Testis (tissue), 5 donors: ENCODE measurements at places on chromosomes 1 and 21.

DNA sequence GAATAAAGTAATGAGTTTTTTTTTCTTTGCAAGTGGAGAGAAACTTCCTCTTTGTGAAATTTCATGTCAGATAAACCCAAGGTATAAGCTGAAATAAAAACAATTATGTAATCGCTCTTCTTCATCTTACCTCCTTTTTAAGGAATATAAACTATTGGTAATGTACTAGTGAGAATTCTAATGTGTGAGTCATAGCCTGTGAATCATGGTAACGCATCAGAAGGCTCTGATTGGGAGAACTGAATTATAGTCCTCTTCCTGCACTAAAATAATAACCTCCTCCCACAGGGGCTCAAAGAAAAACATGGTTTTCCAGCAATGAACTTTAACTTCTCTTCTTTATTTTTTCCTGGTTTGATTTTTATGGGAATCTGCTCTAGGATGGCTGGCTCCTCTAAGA is 57.1 kb upstream of the COX20 start:
- no peak for DNase-seq
- no peak overlapping the region for H3K27ac ChIP-seq
- no peaks in the 10 kb centered on the region for H3K27me3 ChIP-seq

DNA sequence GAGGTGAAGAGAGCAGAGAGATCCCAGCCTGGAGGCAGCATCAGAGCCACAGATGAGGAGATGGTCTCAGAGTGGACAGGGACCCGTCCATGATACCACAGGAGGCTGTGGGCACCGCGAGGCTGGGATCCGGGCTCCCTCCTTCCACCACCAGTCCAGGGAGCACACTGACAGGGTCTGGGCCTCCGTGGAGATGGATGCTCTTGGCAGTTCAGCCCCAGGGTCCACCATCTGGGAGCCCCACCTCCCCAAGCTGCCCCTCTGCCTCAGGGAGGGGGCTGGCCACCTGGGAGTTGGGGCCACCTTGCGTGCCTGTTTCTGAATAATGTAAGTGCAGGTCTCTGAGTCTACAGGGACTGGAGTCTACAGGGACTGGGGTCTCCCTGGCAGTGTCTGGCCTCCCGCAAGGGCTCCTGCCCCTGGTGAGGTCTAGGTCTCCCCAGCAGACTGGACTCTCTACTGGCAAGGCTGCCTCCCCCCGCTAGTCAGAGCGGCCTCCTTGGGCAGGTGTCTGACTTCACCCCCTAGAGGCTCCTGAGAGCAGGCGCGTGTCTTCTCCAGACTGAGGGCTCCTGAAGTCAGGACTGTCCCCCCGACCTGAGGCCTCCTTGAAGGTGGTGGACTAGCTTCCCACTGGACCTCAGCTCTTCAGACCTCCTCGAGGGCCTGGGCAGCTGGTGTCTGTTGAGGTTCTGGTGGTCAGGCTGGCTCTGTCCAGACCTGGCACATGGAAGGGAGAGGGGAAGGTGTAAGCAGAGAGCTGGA is 218.5 kb downstream of the PTPRU start:
- no peak for DNase-seq
- H3K36me3 ChIP-seq = no peaks in the 10 kb centered on the region
- H3K4me1 ChIP-seq = no peaks in the 10 kb centered on the region
- H3K27me3 ChIP-seq = no peaks in the 10 kb centered on the region
- no peak overlapping the region for H3K4me3 ChIP-seq
- no peak overlapping the region for H3K27ac ChIP-seq

GRCh38 chr1:116538544-116538943 is 32.3 kb downstream of the CD58 start:
- H3K4me3 ChIP-seq = no peak overlapping the region
- H3K27me3 ChIP-seq = no peaks in the 10 kb centered on the region
- no peak overlapping the region for H3K27ac ChIP-seq
- no peaks in the 10 kb centered on the region for H3K4me1 ChIP-seq

DNA sequence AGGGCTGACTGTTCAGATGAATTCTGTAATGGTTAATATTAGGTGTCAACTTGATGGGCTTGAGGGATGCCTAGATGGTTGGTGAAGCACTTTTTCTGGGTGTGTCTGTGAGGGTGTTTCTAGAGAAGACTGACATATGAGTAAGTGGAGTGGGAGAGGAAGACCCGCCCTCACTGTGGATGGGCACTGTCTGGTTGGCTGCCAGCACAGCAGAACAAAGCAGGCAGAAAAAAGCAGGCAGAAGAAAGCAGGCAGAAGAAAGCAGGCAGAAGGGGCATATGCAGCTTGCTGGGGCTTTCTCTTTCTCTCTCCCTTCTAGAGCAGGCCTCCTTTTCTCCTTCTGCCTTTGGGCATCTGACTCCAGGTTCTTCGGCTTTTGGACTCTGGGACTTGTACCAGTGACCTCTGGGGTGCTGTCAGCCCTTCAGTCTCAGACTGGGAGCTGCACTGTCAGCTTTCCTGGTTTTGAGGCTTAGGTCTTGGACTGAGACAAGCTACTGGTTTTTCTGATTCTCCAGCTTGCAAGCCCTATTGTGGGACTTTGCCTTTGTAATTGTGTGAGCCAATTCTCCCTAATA is 42.9 kb upstream of the CD2 start:
- DNase-seq = no peak
- no peaks in the 10 kb centered on the region for H3K27me3 ChIP-seq
- H3K4me1 ChIP-seq = no peaks in the 10 kb centered on the region

DNA sequence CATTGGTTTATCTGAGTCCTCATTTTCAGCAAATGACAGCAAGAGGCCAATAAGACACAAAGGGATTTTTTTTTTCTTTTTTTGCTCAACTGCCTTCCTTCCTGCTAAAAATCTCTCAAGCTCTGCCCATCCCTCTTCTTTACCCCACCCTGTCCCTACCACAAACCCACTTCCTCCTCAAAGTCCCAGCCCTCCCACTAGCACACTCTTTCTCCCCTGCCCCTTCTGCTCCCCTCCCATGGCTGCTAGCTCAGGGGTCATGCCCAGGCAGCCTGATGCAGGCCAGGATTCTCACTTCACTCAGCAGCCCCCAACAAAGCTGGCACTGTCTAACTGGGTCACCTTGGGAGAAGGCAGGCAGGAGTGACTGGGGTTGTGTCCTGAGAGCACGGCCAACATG is 28.8 kb upstream of the PPP2R5A start:
- no peaks in the 10 kb centered on the region for H3K27me3 ChIP-seq
- no peaks in the 10 kb centered on the region for H3K4me1 ChIP-seq
- H3K36me3 ChIP-seq = no peaks in the 10 kb centered on the region

GRCh38 chr1:225961659-225962439 is 20.8 kb upstream of the LEFTY2 start:
- H3K36me3 ChIP-seq = no peaks in the 10 kb centered on the region
- DNase-seq = no peak
- H3K4me3 ChIP-seq = no peak overlapping the region
- H3K27me3 ChIP-seq = no peaks in the 10 kb centered on the region

GRCh38 chr1:209707308-209707707 is 2.7 kb downstream of the HSD11B1 start:
- no peaks in the 10 kb centered on the region for H3K27me3 ChIP-seq
- no peaks in the 10 kb centered on the region for H3K36me3 ChIP-seq
- DNase-seq = no peak

DNA sequence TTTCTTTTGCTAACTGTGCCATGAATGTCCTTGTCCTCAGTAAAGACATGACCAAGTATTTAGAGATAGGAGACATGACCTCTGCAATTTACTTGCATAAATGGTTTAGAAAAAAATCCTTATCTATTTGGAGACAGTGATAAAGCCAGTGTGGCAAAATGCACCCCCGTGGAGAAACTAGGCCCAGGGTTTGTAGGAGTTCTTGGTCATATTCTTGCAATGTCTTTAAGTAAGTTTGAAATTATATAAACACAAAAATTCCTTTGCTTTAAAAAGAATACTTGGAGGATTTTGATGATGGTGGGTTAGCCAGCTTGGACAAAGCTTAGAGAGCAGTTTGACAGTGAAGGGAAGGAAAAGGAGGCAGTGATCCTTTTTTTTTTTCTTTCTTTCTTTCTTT is 101.9 kb upstream of the SLC45A1 start:
- H3K4me1 ChIP-seq = peaks cover 7% of the 10 kb centered on the region
- no peaks in the 10 kb centered on the region for H3K36me3 ChIP-seq
- no peak for DNase-seq
- H3K27ac ChIP-seq = no peak overlapping the region
- H3K4me3 ChIP-seq = no peak overlapping the region

GRCh38 chr21:34864370-34865149 is 184.5 kb downstream of the RUNX1 start:
- no peaks in the 10 kb centered on the region for H3K27me3 ChIP-seq
- no peak for DNase-seq
- no peak overlapping the region for H3K27ac ChIP-seq
- no peaks in the 10 kb centered on the region for H3K36me3 ChIP-seq

DNA sequence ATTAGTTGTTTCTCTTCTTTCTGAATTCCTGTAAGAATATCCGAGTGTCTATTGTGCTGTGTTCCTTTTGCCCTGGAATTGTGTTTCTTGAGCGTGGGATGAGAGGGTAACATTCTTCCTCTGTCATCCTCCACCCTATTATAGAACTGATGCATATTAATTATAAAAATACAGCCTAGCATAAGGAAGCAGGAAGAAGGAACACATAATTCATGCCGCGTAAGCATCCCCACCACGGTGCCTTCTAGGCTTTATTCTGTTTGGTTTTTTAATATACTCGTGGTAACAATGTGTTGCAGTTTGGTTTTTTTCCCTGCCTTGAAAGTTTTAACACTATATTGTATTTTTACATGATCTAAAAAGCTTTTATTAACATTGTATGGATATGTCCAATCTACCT is 65.7 kb downstream of the GALNT2 start:
- no peak for DNase-seq
- no peaks in the 10 kb centered on the region for H3K27me3 ChIP-seq
- no peak overlapping the region for H3K4me3 ChIP-seq
- H3K36me3 ChIP-seq = no peaks in the 10 kb centered on the region
- H3K27ac ChIP-seq = no peak overlapping the region
- H3K4me1 ChIP-seq = peaks cover 28% of the 10 kb centered on the region

DNA sequence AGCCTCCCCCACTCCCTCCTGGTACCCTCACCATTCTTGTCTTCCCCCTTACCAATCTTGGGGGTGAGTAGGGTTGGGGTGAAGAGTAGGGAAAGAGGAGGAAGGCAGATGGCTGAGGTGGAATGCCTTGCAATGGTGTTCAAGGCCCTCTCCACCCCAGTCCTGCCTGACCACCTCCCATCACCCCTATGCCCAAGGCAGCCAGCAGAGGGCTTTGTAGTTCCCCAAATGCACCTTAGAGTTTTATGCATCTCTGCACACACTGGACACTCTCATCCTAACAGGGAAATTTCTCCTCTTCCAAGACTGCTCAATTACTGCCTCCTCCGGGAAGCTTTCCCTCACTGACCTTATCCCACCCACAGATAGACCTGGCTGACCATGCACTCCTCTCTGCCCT is 15.4 kb downstream of the KIF17 start:
- H3K4me1 ChIP-seq = no peaks in the 10 kb centered on the region
- no peaks in the 10 kb centered on the region for H3K27me3 ChIP-seq
- no peak for DNase-seq
- H3K4me3 ChIP-seq = no peak overlapping the region
- H3K36me3 ChIP-seq = no peaks in the 10 kb centered on the region
- no peak overlapping the region for H3K27ac ChIP-seq

- H3K36me3 ChIP-seq = no peaks in the 10 kb centered on the region
- no peaks in the 10 kb centered on the region for H3K27me3 ChIP-seq
- H3K4me1 ChIP-seq = no peaks in the 10 kb centered on the region
Observed at GRCh38 chr1:161999301-162000052, 24.2 kb downstream of the OLFML2B start.

GRCh38 chr21:35943752-35944151 is 116.6 kb downstream of the SETD4 start:
- DNase-seq = no peak
- no peaks in the 10 kb centered on the region for H3K4me1 ChIP-seq
- no peak overlapping the region for H3K4me3 ChIP-seq
- no peaks in the 10 kb centered on the region for H3K36me3 ChIP-seq
- no peaks in the 10 kb centered on the region for H3K27me3 ChIP-seq

GRCh38 chr1:89040315-89040626 is 17.6 kb upstream of the GBP3 start:
- H3K36me3 ChIP-seq = no peaks in the 10 kb centered on the region
- H3K27ac ChIP-seq = no peak overlapping the region
- no peak for DNase-seq
- no peaks in the 10 kb centered on the region for H3K4me1 ChIP-seq

DNA sequence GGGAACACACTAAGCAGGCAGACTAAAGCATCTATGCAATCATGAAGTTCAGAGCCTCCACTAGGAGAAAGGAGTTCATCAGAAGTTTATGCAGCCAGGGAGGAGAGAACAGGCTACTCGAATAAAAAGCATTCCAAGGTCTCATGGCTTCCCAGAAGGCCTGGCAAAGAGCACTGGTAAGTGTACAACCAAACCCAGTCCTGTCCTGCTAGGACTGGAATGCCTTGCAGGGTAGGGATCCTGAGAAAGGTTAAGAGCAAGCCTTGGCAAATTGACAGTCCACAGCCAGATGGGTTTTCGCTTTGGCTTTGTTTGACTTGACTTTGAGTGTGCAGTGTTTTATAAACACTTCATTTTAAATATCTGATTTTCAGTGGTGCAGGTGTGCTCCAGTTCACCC is 133.6 kb upstream of the ATP1B1 start:
- H3K27me3 ChIP-seq = no peaks in the 10 kb centered on the region
- H3K36me3 ChIP-seq = no peaks in the 10 kb centered on the region
- peak overlapping the region; percentile 12 for H3K27ac ChIP-seq
- DNase-seq = peak; percentile 54

DNA sequence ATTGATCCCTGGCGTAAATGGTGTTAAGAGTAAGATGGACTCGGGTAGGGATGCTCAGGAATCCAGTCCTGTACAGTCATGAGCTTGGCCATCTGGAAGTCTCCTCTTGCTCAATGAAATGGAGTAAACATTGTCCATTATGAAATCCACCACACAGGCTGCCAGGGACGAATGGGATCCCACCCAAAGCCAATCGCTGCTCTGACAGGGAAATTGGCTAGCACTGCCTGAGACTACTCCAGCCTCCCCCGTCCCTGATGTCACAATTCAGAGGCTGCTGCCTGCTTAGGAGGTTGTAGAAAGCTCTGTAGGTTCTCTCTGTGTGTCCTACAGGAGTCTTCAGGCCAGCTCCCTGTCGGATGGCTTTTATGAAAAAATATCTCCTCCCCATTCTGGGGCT is at the start of gene HSD11B1:
Gene HSD11B1 (plus strand): TSS at position 263 of the 400 bp plus-strand sequence. CDS start 97 bp downstream, at position 360.
- H3K27ac ChIP-seq = no peak within 1 kb of the TSS
- peaks cover 9% of the 10 kb centered on the region for H3K4me1 ChIP-seq
- H3K36me3 ChIP-seq = no peaks in the 10 kb centered on the region
- no peaks in the 10 kb centered on the region for H3K27me3 ChIP-seq
- no peak within 1 kb of the TSS for H3K4me3 ChIP-seq

DNA sequence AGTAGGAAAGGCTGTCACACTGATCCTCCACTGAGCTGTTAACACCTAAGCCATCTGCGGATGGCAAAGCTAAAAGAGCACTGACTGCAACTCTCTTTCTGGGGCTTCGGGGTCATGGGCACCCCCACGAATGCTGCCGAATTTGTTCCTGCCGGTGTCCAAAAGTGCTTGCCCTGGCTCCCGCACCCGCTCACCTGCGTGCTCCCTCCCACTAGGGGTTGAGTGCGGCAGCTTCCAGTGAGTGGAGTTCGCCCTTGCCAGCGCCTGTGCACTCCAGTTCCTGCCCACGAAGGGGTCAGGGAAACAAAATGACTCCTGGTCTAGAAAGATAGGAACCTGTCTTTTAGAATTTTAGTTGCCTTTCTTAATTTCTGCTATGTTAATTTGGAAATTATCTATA is 78.7 kb downstream of the IFI44 start:
- no peak for DNase-seq
- no peaks in the 10 kb centered on the region for H3K36me3 ChIP-seq
- no peak overlapping the region for H3K4me3 ChIP-seq
- H3K27ac ChIP-seq = no peak overlapping the region

GRCh38 chr21:18069875-18070274 is 174.8 kb upstream of the CHODL start:
- H3K36me3 ChIP-seq = no peaks in the 10 kb centered on the region
- no peak overlapping the region for H3K4me3 ChIP-seq
- no peaks in the 10 kb centered on the region for H3K27me3 ChIP-seq
- DNase-seq = no peak
- H3K4me1 ChIP-seq = no peaks in the 10 kb centered on the region
- H3K27ac ChIP-seq = no peak overlapping the region
